ENCODE measurements at places on chromosomes 1 and 21.

- no peak for DNase-seq
Observed at GRCh38 chr1:160309571-160309970, 24.6 kb upstream of the PEX19 start.

DNA sequence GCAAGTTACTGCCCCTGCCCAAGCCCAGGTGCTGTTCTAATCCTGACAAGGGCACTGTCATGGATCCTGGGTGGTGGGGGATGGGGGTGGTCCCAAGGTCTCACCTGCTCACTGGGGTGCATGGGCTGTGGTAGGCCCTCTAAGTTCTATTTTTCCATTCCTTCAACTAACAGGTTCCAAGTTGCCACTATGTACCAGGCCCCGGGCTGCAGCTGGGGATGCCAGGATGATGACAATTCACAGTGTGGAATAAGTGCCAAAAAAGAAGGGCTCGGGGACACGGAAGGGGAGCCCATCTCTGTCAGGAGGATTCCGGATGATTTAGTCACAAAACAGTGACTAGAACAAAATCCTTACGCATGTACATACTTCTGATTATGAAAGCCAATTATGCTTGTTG lies 76.0 kb downstream of the STUM start:
- no peak for DNase-seq

DNA sequence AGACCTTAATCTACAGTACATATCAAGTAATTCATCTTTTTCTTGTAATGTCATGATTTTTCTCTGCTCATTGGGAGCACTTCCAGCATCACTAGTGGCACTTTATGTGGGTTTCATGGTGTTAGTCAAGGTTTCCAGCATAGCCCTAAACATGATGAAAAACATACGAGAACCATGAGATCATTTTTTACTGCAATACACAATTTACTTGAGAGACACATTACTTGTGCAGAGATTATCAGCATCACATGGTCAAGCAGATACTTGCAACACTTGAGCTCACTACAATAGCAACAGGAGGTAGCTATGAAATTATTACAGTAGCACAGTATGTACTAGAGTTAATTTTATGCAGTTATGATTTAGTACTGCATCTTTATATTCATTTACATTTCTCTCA lies 36.4 kb downstream of the ITGB3BP start:
- no peak for DNase-seq

DNA sequence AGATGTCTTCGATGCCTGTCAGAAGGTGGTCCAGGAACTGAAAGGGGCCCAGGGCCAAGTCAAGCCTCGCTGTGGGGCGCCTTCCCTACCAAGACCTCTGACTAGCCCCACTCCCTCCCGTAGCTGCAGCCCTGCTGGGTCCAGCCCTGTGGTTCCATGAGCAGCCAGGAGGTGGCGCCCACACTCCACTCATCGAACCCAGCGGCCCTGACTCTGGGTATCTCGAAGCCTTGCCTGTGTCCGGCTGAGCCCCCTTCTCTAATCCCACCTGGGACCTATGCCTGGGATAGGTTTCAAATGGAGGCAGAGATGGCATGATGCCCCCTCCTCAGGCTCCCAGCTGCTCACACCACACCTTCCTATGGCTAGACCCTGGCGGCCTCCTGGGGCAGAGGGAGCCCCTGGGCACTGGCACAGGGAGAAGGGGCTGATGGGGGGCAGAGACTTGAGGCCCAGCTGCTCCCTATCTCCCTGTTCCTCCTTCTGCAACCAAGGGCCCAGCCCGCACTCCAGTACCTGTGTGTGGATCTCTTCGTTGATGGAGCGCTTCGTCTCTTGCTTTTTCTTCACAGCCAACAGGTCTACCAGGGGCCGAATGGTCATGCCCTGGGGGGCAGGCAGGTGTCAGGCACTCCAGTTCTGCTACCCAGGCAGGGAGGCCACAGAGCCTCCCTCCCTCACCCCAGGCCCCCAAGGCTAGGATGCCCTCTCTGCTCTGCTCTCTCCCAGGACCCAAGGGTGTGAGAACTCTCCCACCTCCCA lies 52.0 kb downstream of the SLC9A1 start:
- DNase-seq = no peak

- DNase-seq = no peak
Observed at GRCh38 chr21:38448671-38449385, 49.4 kb downstream of the ERG start.

DNA sequence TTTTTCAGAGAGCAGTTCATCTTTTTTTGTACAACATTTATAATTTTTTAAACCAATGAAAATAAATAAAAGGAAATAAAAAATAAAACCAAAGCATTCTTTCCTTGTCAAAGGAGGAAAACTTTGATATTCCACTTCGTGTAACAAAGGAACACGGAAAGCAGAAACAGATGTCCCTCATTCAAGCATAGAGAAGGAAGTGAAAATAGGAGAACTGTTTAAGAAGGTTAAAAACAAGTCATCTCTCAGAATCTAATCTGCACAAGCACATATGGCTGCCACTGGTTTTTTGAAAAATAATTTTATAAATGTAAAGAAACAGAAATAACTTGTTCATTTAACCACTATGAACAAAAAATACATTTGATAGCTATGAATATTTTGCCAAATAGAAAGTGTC lies 35.9 kb upstream of the ZNF644 start:
- DNase-seq = no peak

DNA sequence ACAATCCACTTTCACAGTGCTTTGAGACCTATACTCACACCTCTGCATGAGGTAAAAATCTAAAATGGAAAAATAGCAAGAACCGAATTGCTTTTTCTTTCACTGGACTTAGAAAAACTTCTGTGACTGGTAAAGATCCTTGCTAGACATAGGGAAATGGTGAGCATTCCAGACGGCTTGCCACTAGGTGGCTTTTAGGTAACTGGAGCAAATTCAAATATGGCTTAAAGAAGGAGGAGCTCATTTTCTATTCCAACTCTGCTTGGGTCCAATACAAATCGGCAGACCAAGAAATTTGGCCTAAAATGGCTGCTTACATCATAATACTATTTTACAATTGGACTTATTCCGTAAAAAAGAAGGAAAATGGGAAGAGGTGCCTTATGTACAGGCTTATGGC lies 977.9 kb downstream of the ADGRL2 start:
- DNase-seq = no peak

DNA sequence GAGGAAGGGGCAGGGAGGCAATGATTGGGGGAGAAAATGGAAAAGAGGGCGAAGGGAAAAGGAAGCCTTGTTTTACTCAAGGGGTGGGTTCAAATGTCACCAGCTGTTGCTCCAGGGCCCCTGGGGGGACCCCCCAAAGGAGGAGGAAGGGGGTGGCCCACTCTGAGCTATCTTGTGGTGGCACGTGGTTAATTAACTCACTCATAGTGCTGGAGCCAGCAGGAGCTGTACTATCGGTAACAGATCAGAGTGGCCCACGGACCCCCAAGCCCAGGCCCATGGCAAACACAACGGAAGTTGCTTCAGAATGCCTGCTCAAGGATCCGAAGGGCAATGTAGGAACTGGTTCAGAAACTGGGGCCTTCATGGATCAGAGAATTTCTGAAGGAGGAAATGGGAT lies 7.2 kb downstream of the TFF2 start:
- DNase-seq = no peak

DNA sequence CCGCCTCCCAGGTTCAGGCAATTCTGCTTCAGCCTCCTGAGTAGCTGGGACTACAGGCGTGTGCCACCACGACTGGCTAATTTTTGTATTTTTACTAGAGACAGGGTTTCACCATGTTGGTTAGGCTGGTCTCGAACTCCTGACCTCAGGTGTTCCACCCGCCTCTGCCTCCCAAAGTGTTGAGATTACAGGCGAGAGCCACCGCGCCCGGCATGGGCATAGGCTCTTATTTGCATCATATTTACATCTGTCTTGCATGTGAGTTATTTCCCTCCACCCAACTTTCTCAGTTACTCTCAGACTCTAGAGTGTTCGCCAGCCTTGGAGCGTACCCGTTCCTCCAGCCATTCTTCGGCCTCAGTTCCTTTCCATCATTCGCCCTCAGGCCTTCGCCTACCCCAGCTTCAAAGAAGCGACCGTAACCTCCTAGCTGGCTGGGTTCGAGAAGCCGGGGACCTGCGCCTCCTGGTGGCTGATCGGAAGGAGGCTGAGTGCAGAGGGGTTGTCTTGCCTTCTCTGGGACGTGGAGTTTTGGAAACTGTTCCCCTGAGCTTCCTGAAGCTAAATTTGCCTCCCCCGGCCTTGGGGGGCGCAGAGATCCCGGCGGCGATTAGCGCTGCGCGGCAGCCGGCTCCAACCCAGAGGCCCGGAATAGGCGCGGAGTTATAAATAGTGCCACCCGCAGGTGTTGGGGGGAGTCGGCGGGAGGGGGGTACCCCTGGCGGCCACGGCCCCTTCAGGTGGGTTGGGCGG lies 3.6 kb upstream of the ZBTB7B start:
- DNase-seq = peak; percentile 53

DNA sequence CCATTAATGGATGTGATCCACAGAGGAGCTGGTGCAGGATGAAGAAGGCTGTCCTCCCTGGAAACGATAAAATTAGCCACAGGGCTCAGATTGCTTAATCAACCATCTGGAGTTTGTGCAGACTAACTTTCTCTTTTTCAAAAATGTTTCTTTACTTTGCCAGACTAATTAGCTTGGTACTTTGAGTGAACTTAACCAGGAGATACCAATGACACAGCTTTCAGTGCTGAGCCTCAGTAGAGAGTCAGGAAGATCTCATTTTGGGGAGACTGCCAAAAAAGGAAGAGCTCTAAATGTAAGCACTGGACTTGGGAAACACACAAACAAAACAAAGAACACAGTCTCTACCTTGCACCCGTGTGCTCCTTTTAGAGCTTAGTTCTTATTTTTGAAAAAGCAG lies 248.1 kb upstream of the DEPDC1 start:
- no peak for DNase-seq

DNA sequence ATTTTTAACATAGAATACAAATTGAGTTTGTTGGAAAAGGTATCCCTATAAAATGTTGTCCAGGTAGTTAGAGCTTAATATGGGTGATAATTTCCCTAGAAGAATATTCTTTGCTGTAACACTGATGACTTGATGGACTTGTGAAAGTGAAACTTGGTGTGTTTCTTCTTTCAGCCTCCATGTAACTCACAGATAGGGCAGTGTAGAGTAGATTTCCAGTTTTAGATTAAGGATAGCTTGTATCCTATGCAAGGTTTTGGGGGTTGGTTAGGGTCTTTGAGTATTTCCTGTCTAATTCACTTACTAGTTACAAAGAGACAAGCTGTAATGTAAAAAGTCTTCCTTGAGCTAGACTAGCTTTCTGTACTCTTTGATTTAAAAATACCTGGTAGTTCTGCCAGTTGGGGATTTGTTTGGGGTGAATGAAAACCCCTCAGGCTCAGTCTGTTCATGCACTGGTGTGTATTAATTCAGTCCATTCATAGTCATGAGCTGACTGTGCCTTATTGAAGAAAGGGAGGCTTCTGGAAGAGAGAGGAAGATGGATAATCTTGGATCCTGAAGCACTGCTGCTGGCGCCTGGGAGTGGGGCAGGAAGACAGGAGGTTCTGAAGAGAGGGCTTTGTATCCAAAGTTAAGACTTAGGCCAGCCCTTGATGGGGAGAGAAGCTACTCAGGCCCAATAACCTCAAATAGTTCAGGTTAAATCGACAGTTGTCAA lies 83.6 kb downstream of the CAMTA1 start:
- no peak for DNase-seq

- DNase-seq = no peak
Observed at GRCh38 chr1:185720633-185721272, 13.4 kb upstream of the HMCN1 start.

- DNase-seq = no peak
Observed at GRCh38 chr1:205046870-205047269, 3.9 kb downstream of the CNTN2 start.

- no peak for DNase-seq
Observed at GRCh38 chr1:234730770-234731568, 121.0 kb upstream of the IRF2BP2 start.

- DNase-seq = no peak
Observed at GRCh38 chr1:161678500-161678899, 15.6 kb downstream of the FCGR2B start.

DNA sequence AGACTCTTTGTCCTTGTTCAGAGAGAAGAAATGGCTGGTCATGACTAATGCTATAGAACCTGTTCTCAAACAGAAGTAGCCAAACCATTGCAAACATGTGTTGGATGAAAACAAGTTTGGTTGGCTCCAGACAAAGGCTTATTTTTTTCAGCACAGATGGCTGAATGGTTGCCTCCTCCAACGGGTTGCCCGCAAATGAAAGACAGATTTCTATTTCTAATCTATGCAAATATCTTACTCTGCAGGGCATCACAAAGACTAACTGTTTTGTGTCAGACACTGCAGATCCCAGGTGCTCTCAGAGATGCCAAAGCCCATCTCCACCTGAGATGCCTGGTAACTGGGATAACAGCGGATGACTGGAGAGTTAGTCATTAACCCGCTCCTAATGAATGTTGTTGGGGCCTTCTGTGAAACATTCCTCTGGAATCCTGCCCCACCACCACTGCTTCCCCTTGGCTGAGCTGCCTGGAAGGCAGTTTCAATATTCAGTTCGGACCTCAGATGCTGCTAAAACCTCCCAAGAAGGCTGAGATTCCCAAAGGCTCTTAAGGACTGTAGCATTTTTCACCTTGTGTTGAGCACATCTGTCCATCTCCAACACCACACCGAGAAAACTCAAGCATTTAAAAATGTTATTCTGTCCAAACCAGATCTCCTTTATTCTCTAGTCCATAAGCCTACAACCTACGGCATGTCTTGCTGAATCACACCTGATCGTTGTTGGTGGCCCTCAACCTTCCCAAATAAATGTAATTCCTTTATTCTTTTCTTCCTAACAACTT lies 104.4 kb downstream of the PTPN14 start:
- no peak for DNase-seq

DNA sequence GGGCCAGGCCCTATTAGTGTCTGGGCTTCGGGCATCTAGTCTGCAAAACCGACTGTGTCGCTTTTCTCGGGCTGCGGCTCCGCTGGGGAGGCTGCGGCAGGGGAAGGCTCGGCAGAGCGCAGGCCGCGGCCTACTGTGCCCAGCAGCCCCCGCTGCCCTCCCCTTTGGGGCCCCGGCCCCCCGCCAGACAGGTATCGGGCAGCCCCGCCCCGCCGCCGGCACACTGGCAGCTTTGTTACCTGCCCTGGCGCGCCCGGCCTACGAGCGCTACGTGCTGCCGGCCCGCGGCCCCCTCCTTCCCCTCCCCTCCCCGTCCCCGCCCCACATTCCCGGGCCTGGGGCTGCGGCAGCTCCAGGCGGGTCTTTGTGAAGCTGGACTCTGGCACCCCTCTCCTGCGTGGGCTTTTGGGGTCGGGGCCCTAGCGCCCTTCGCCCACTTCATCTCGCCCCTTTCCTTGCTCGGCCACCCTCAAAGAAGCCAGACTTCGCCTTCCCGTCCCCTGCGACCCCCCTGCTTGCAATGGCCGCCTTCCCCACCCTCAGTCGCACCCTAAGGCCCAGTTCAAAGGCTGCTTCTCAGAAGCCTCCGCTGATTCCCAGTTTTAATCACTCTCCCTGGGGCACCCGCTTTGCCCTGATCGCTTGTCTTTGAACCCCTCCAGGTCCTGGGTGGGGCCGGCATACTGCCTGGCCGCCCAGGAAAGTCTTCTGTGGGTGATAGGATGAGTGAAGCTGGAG lies 48.9 kb upstream of the SLC2A1 start:
- DNase-seq = no peak

DNA sequence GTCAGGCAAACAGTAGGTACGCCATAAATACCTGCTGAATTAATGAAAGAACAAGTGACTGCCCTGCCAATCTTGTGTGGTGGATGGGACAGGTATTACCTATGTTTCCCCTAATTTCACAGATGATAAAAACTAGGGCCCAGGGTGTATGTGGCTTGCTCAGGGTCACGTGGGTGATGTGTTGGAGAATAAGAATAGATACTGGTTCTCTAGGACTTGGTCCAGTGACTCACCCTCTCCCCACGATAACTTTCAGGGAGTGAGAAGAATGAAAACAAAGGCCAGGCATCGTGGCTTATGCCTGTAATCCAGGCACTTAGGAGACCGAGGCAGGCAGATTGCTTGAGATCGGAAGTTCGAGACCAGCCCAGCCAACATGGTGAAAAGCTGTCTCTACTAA lies 26.7 kb downstream of the SLC26A9 start:
- no peak for DNase-seq
